Activated CD8-positive, alpha-beta T cell treated with anti-CD3 and anti-CD28 coated beads for 36 hours (primary cell): ENCODE measurements at places on chromosomes 2 and 18. TPM values are rescaled to one million over a fixed set of nuclear protein-coding genes. Genes with fewer than 3 reads are reported as not detected.
A peak's percentile ranks its signal among the peaks of the same experiment; 100 is the strongest.

FBXO15 gene
- total RNA-seq, result 2.1 TPM

IL36G gene
- total RNA-seq, result not detected

RBM44 gene
- 0.52 TPM for total RNA-seq

METTL8 gene
- total RNA-seq, result 44.8 TPM

- H3K4me3 ChIP-seq, result no peak overlapping the region
- no peaks in the 10 kb centered on the region for H3K27me3 ChIP-seq
- no peaks in the 10 kb centered on the region for H3K4me1 ChIP-seq
- H3K36me3 ChIP-seq, result no peaks in the 10 kb centered on the region
These were observed 157.9 kb downstream of the LRRC30 start for GRCh38 chr18:7388741-7389140.

DNA sequence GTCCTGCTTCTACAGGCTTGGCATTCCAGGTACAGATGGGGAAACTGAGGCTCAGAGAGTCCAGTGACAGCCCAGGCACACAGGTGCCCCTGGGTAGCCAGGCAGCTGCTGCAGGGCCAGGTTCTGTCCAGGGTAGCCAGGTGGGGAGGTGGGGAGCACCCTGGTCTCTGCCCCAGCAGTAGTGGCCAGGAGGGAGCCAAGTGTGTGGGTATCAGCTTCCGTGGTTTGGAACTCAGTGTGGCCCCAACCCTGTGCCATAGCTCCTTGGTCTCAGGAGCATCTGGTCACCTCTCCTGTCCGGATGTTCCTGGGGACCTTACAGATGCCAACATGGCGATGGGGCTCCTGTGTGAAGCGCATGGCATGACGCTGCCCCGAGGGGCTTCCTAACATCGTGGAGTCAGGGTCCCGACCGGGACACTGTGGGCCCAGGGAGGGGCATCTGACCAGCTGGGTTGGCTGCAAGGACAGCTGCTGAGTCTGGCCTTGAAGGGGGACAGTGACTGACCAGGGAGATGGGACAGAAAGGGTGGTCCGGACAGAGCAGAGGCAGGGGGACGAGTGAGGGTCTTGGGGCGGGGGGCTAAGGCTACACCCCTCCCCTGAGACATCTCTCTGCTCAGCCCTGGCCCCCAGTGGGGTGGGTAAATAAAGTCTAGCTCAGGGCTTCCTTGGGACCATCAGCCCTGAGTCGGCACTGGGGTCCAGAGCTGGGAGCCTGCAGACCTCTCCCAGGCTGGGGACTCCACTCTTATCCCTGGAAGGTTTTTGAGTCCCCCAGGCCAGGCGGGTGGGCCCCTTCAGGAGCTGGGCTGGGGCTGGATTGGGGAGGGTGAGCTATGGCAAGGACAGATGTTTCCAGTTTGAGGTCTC is 76.0 kb upstream of the SMAD7 start:
- no peak for DNase-seq
- H3K27me3 ChIP-seq, result no peaks in the 10 kb centered on the region
- no peak overlapping the region for H3K27ac ChIP-seq
- H3K36me3 ChIP-seq, result no peaks in the 10 kb centered on the region
- peaks cover 10% of the 10 kb centered on the region for H3K4me1 ChIP-seq

DNA sequence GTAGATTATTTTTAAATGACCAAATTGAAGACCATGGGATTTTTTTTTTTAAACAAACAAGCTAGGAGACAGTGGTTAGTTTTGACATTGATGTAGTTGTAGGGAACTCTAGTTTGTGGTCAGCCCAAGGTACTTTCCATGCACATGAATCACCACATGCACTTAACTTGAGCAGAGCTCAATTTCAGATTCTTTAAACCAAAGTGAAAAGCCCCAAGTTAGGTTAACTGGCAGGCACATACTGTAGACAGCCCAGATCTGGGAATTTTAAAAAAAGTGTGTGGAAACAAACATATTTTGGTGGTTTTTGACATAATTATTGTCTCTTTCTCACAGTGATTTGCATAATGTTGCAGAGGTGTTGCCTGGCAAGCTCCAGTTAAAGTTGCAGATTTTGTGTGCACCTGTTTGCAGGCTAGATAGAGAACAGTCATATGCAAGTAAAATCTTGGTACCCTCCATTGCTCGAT is 88.4 kb downstream of the BCL2L11 start:
- peaks cover 16% of the 10 kb centered on the region for H3K4me1 ChIP-seq
- peaks cover 7% of the 10 kb centered on the region for H3K27me3 ChIP-seq
- peaks cover 1% of the 10 kb centered on the region for H3K36me3 ChIP-seq
- no peak overlapping the region for H3K4me3 ChIP-seq

GRCh38 chr2:47401789-47402554 is 984 bp upstream of the MSH2 start:
- peak overlapping the region; percentile 97 for H3K4me3 ChIP-seq
- peaks cover 23% of the 10 kb centered on the region for H3K4me1 ChIP-seq
- no peaks in the 10 kb centered on the region for H3K27me3 ChIP-seq

GRCh38 chr18:74378179-74378682 is 62.6 kb downstream of the C18orf63 start:
- peak; percentile 34 for DNase-seq
- no peaks in the 10 kb centered on the region for H3K36me3 ChIP-seq
- H3K4me3 ChIP-seq, result no peak overlapping the region
- peaks cover 38% of the 10 kb centered on the region for H3K4me1 ChIP-seq

DNA sequence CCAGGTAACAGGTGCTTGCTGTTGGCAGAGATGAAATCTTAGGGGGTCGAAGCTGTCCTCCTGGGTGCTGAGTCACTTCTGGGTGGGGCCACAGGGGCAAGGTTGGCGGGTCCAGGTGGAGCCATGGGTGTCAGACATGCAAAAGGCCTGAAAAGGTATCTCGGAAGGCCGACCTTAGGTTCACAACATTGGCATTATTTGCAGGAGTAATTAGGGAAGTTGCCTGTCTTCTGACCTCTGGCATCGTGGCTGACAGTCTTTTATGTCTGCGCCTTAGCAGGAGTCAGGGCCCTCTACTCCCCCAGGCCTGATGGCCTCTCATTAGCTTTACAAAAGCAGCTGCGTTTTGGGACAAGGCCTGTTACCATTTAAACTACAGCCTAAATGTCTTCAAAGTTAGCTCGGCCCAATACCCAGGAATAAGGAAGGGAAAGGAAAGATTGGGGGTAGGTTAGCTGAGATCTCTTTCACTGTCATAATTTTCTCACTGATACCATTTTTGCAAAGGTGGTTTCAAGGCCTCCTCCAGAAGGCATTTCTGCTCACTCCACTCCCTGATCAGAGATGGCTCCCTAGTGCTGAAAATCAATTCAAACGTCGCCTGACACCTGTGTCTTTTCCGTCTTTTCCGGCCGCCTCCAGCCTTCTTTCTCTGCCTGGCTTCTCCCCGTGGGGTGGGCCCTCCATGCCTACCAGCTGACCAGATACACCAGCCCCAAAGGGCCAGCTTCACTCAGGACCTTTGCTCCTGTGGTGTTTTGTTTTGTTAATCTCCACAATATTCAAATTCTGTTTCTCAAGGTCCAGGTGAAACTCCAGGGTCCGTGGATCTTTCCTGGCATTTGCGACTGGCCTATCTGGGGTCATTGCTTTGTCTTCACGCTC is 90.8 kb downstream of the RHOB start:
- H3K4me1 ChIP-seq, result no peaks in the 10 kb centered on the region
- no peaks in the 10 kb centered on the region for H3K36me3 ChIP-seq
- H3K27ac ChIP-seq, result no peak overlapping the region
- no peak for DNase-seq

DNA sequence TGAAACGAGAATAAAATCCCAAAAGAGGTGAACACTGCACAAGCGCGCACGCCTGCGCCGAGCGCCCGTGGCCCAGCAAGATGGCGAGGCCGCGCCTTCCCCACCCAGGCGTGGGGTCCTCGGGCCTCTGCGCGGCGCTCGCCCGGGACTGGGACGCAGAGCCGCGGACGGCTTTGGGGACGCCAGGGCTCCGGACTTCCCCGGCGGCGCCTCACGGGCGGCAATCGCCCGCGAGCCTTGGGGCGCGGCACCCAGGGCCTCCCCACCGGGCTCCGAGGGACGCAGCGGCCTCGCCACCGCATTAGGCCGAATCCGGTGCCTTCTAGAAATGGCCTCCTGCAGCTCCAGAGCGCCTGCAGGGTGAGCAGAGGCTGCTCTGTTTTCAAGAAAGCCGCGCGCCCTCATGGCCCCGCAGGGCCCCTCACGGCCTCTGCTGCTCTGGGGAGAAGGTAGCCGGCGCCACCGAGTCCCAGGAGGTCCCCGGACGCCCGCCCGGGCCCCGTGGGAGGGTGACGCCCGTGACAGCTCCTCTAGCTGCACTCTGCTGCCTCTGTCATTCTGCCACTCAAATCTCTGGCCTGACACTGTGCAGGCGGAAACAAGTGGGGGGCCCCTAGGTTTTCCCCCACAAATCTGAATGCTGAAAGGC is 35.9 kb upstream of the POMC start:
- peak; percentile 29 for DNase-seq
- H3K4me1 ChIP-seq, result peaks cover 25% of the 10 kb centered on the region
- H3K36me3 ChIP-seq, result no peaks in the 10 kb centered on the region
- no peak overlapping the region for H3K4me3 ChIP-seq

- H3K4me3 ChIP-seq, result no peak overlapping the region
- H3K4me1 ChIP-seq, result peaks cover 11% of the 10 kb centered on the region
- H3K27ac ChIP-seq, result no peak overlapping the region
- no peak for DNase-seq
- H3K27me3 ChIP-seq, result peaks cover 7% of the 10 kb centered on the region
These were observed 405.1 kb downstream of the NBAS start for GRCh38 chr2:15155959-15156574.

GRCh38 chr18:12882453-12883371 is 1.3 kb downstream of the PTPN2 start:
- peak overlapping the region; percentile 86 for H3K27ac ChIP-seq
- DNase-seq, result peak; percentile 35
- peaks cover 7% of the 10 kb centered on the region for H3K36me3 ChIP-seq

GRCh38 chr18:79507076-79507545 is 111.4 kb downstream of the NFATC1 start:
- peaks cover 47% of the 10 kb centered on the region for H3K36me3 ChIP-seq
- peak overlapping the region; percentile 63 for H3K4me3 ChIP-seq
- peaks cover 64% of the 10 kb centered on the region for H3K4me1 ChIP-seq
- H3K27me3 ChIP-seq, result no peaks in the 10 kb centered on the region
- H3K27ac ChIP-seq, result peak overlapping the region; percentile 90
- DNase-seq, result peak; percentile 43

DNA sequence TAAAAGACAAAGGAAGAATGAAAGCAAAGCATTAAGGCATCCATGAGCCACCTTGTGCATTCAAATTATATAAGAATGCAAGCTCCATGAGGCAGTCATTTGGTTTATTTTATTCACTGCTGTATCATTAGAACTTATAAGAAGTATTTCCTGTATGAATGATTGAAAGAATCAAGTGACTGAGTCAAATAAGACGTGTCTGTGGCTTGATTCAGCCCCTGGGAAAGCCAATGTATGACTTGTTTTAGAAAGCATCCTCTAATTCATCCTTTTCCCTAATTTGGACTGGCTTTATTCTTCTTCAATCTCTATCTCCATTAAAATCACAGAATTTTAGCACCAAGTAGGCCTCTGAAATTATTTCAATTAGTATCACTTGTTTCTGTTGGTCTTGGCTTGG is 461.1 kb downstream of the LPIN1 start:
- no peak overlapping the region for H3K4me3 ChIP-seq
- no peaks in the 10 kb centered on the region for H3K27me3 ChIP-seq
- no peaks in the 10 kb centered on the region for H3K36me3 ChIP-seq
- no peak for DNase-seq

GRCh38 chr2:147773479-147773878 is 71.3 kb upstream of the ACVR2A start:
- peaks cover 2% of the 10 kb centered on the region for H3K27me3 ChIP-seq
- no peaks in the 10 kb centered on the region for H3K4me1 ChIP-seq
- no peaks in the 10 kb centered on the region for H3K36me3 ChIP-seq
- H3K27ac ChIP-seq, result no peak overlapping the region
- H3K4me3 ChIP-seq, result no peak overlapping the region
